ENCODE measurements at places on chromosomes 3 and 15.

GRCh38 chr3:158725348-158726011 is 6.8 kb downstream of the RARRES1 start:
- no peak for DNase-seq

DNA sequence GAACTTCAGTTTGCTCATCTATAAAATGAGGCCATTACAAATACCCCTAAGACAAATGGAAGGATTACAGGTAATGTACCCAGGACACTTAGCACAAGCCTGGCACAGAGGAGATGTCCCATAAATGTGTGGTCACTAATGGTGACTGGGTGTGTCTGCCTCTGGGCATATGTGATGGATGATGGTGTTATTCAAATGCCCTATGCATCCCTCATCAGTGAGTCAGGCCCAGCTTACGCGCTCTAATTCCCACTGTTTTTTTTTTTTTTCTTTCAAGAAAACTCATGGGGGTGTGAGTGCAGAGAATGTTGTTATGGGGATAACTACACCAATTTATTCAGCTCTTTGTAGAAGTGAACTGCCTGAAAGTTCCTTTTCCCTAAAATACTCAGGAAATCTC is 23.6 kb upstream of the KIF23 start:
- no peak for DNase-seq

GRCh38 chr15:51366920-51367319 is 25.5 kb downstream of the GLDN start:
- DNase-seq: no peak

- DNase-seq: no peak
Observed at GRCh38 chr3:149626671-149627070, 31.2 kb downstream of the WWTR1 start.

DNA sequence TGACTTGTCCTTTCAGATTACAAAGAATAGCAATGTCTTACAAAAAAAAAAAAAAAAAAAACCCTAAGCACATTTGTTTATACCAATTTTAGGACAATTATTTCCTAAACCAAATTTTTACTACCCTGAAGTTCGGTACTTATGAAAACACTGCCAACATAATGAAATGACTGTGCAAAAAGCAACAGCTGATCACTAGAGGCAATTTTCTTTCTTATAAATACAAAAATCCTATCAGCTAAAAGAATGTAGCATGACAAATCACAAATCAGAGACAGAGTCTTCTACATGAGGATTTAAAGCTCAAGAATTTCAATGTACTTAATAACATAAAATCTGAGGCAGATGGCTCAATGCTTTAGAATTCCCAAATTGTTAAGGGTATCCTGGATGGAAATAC is 191.8 kb downstream of the MAGI1 start:
- no peak for DNase-seq

DNA sequence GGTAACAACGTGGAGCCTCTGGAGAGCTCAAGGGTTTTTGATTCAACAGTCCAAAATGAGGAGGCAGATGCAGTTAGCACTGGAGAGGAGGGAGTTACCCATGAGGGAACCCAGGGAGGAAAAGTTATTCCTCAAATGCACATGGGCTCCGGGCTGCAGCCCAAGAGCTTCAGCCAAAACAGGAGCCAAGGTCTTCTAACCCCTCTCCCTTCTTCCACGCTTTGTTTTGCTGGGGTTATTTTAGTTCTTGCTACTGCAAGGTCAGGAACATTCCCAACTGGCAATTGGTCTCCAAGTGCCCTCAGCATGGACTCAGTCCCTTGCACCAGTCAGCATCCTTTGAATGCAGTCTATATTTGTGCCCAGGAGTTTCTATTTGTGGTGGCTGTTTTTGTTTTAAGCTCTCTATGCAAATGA is 90.0 kb downstream of the TGFBR2 start:
- DNase-seq: no peak

- no peak for DNase-seq
Observed at GRCh38 chr3:33358172-33358781, 81.0 kb downstream of the FBXL2 start.

DNA sequence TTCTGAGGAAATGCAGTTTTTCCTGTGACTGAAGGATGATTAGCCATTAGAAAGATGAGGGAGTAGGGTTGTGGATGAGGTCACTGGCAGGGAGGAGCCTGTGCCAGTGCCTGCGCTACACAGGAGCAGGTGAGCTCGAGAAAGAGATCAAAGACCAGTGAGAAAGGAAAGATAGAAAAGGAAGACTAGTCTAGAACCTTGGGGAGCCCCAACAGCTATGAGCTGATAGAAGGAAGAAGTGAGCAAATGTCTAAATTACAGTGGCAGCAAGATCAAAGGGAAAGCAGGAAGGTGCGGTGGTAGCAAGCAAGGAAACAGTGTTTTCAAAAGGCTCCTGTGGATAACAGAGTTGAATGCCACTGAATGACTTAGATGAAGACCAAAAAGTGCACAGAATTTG is 39.6 kb downstream of the LNP1 start:
- no peak for DNase-seq

DNA sequence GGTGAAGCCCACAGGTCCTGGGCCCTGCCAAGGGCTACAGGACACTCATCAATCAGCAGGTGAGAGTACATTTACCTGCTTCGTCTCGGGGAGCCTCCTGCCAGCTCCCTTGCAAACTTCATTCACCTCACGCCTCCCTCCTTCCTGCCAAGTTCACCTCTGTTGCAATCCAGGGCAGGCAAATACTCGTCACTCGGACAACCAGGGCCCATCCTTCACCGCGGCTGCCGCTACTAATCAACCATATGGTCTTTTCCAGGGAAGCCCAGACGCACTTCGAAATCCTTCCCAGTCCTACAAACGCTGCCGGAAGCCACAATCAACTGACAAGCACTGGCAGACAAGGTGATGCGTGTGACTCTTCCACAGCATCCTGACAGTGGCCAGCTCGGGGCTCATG is 200.7 kb upstream of the NSMCE3 start:
- no peak for DNase-seq

DNA sequence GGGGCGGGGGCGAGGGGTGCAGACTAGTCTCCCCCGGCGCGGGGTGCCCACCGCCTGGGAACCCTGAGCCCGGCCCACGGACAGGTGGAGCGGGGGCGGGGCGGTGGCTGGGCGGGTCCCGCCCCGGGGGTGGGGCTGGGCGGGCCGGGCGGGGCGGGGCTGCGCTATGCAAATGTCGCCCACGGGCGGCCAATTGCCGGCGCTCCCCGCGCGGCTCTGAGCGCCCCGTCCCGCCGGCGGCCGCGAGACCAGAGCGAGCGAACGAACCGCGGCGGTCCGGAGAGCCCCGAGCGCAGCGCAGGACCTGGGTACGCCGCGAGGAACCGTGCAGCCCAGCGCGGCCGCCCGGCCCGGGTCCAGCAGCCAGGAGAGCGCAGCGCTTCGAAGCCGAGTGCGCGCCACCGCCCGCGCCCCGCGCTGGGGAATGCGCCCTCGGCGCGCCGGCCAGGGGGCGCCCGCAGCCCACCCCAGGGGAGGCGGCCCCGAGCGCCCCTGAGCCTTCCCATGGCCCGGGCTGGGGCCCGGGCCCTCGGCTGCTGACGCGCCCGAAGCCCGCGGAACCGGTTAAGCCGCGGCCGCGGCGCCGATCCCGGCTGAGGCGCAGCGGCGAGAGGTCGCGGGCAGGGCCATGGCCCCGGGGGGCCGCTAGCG is at the start of gene SEMA3F:
Gene SEMA3F (plus strand): TSS at position 485 of the 651 bp plus-strand sequence. CDS start 4,299 bp downstream, outside the sequence.
- DNase-seq: peak; percentile 28

GRCh38 chr15:101723874-101724674 is at the start of gene TARS3:
TSS of gene TARS3 (minus strand) at chr15:101724473. CDS start at chr15:101724387, 86 bp downstream.
- peak; percentile 81 for DNase-seq

GRCh38 chr3:96756516-96756915 is 57.9 kb upstream of the EPHA6 start:
- no peak for DNase-seq

DNA sequence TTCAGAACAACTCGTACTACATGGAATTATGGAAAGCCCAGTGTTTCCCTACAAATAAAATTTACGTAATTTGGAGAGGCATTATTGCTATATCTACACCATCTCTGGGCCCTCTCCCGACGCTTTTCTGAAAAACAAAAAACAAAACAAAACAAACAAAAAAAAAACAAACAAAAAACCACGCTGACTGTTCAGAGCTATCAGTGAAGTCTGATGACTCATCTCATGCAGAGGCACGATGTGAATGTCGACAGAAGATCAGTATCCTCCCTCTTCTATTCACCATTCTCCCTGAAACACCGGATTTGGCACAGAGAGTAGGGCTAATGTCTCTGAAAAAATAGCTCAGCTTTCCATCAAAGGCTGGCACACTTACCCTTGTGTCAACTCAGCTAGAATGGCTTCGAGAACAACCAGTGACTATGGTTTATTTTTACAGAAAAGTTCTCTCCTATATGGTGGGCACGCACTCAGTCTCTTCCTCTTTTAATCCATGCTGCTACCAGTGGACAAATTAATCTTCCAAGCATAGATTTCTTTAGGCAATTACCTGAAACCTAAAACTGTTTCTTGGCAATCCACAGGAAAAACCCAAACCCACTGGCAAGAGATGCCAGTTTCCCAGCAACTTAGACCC is 1.5 kb downstream of the CRBN start:
- no peak for DNase-seq

DNA sequence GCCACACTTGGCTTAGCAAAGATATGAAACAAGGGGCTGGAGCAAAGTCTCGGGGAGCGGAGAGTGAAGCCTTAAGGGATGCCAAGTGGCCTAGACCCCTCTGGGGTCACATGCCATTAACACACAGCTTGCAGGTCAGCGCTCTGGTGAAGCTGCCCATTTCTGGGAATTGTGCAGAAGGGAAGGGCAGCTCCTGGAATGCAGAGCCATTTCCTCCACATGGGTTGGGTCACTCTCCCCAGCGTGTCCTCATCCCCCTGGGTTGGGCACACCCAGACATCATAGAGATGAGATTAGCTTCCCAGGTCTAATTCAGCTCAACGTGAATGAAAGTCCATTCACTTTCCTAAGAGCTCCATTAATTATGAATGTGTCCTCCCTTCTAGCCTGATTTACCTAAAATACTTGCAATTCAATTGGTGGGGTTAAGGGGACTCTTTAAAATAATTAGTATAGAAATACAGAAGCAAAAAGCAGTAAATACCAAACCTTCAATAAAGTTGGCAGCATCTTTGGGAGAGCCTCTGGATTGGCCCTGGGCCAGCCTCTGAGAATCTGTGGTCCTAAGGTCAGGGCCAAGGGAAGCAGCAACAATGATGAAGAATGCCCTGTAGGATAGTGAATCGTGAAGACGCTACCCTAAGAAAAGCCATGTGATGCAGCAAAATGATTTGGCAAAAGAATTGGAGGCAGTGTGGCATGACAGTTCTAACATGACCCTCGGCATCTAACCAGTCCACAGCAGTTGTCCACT is 17.8 kb downstream of the MRAS start:
- DNase-seq: no peak

DNA sequence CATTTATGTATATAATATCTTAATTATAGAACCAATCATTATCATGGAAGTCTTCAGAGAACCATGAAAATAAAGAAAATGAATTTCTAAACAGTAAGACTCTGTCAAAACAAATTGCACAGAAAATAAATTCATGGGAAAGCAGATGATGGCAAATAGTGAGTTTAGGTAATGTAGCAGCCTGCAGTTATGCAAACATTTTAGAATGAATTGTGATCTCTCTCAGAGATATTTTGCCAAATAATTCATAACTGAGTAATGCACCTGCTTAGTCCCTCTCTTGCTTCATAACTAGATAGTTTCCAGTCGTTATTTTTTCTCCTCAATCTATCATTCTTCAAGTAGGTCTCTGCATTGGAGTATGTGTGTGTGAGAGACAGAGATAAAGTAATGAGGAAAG is 492.7 kb upstream of the THBS1 start:
- no peak for DNase-seq

DNA sequence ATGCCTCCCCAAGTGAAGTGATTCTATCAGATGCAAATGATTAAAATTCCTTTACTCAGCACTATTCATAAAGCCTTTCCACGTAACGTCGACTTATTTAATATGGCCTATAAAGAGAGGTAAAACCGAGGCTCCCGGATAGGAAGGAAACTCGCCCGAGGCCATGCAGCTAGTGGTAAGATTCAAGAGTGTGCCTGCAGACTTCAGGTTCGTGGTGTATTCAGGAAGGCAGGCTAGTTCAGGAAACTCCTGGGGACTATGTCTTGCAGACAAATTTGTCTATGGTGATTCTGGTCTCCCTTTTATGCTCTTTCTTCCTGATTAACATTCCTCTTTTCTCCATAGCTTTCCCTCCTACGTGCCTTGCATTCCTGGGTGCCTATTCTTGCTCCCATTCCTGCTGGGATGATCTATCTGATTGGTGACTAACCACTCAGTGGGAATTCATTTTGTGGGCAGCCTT is 150.7 kb downstream of the SST start:
- no peak for DNase-seq

DNA sequence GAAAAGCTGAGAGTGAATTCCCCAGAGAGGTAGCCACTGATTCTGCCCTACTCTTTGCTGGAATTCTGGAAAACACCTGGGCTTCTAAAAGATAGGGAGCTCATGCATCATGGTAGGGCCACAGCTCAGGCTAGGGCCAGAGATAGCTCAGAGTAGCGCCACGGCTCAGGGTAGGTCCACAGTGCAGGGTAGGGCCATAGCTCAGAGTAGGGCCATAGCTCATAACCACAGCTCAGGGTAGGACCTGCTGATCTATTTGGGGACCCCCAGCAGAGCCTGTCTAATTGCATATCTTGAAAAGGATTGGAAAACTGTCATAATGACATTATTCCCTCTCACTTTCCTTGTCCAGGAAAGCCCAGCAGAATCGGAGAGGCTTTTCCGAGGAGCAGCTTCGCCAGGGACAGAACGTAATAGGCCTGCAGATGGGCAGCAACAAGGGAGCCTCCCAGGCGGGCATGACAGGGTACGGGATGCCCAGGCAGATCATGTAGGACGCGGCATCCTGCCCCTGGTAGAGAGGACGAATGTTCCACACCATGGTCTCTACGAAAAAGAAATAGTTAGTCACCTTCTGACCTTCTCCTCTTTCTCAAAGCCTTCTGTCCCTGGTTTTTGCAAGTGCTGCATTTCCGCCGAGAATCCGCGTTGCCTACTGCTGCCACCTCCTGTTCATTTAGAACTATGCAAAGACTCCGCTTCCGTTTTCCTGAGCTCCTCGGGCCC is 14.5 kb downstream of the TAGLN3 start:
- DNase-seq: no peak

DNA sequence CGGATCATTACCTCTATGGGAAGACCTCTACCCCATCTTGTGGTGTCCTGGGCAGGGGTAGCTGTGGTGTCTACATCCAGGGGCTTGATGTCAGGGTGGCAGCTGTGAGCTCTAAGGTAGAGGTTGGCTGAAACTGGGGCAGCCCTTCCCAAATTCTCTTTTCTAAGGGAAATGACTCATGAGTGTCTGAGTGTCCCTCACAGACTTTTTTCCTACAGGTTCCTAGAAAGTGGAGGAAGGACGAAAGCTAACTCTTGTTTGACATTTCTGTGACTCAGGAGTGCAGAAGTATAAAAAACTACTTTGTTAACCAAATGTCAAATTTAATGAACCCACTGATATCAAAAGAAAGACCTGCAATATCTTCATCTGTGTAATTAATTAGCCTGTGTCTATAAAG is 481.5 kb downstream of the PDCD6IP start:
- no peak for DNase-seq

DNA sequence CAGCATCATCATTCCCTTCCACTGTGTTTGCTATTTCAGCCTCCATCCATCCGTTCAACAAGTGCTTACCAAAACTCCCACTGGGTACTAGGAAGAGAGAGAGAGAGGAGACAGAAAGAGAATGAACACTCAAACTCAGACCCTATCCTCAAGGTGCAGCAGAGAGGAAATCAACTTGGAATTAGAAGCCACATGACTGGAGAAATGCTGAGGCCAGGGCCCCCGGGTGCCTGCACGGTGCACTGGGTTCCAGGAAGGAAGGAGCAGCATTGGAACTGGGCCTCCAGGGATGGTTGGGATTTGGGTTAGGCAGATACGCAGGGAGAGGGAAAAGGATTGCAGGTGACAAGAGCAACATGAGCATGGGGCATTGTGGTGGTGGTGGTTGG is 30.0 kb downstream of the CORO2B start:
- no peak for DNase-seq

All from NCI-H1048 (cell line).